ENCODE measurements at places on chromosomes 2 and 18.

- no peak for DNase-seq
These were observed 247.4 kb downstream of the XIRP2 start for GRCh38 chr2:167135706-167136105.

- DNase-seq: no peak
These were observed 1004.4 kb upstream of the DDX18 start for GRCh38 chr2:116810071-116810470.

- DNase-seq: no peak
These were observed 3.0 kb downstream of the SCG2 start for GRCh38 chr2:223598994-223599639.

- no peak for DNase-seq
These were observed 91.0 kb downstream of the PLB1 start for GRCh38 chr2:28586867-28587266.

- no peak for DNase-seq
These were observed 239.3 kb downstream of the PRKCE start for GRCh38 chr2:45890819-45891218.

DNA sequence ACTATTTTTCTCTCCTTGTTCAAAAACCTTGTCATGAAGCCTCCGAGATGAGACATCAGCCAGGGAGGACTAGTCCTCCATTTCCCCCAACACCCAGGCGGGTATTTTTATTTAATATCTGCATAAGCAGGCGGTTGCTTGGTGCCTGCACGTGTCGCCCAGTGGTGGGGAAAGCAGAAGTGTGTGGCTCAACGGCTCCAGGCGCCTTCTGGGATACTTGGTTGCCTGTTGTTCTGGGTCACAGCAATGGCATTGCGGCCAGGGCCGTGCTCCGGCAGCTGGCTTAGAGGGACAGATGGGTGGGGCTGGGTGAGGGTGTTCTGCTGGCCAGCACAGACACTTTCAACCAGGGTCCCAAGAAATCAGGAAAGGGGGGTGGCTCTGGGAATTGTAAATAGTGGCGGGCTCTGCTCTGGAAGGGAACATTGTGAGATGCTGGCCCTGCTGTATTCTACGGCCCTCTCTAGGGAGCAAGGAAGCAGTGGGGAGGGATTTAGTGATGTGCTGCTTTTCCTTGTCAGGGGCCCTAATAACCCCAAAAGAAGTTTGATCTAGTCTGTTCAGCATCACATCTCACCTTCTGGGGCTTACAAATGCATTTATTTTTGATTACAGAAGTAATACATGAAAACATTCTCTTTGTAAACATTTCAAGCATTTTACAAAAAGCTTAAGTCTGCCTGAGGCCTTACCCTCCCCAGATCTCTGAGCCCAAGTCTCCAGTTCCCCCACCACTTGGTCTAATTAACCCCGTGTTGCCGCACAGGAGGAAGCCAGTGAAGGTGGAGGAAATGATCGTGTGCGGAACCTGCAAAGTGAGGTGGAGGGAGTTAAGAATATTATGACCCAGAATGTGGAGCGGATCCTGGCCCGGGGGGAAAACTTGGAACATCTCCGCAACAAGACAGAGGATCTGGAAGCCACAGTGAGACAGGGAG, 1.1 kb downstream of the VAMP8 start:
- no peak for DNase-seq

DNA sequence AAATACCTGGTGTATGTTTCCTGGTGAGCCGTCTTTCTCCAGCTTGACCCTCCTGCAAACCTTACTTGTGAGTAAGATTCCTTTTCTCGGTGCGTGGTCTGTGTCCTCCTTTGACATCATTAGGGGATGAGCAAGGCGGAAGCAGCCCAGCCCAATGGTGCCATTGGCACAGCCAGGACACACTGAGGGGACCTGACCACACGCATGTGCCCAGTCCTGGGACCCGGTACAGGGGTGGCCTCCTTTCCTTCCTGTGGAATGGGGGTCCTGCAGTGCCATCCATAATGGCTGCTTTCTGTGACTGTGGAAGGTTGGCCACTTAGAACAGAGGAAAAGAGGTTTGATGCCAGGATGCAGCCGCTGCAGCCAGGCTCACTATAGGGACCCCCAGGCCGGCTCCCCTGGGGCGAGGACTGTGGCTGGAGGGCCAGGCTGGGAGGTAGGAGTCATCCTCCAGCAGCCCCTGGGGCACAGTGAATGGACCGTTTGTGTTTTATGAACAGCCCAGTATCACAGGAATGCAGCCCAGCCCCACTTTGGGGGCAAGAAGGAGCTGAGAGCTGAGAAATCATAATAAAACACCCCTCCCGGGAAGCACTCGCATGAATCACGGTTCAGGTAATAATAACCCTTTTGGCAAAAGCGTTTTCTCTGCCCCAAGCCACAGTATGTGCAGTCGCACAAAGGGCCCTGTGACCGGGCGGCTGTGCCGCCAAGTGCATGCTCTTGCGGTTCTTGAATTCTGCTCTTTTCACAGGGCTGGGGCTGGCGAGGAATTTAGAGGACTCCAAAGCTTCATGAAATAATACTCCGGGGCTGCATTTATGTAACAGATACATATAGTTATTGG, 73.2 kb downstream of the ASB1 start:
- DNase-seq: no peak

DNA sequence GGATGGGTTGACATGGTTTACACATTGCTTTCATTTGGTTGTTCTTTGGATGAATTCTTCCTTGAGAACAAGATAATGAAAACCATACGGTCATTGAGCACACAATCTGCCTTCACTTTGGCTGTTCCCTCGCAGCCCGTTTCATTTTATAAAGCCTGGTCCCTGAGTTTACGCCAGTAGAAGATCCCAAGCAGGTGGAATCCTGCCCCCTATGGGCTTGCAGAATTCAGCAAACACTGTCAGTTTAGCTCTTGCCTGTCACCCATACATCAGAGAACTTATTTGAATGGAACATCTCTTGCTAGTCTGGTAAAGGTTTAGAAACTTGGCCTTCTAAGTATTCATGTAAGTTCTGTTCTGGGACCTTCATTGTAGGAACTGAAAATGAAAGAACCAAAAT, 666.4 kb upstream of the ZEB2 start:
- no peak for DNase-seq

DNA sequence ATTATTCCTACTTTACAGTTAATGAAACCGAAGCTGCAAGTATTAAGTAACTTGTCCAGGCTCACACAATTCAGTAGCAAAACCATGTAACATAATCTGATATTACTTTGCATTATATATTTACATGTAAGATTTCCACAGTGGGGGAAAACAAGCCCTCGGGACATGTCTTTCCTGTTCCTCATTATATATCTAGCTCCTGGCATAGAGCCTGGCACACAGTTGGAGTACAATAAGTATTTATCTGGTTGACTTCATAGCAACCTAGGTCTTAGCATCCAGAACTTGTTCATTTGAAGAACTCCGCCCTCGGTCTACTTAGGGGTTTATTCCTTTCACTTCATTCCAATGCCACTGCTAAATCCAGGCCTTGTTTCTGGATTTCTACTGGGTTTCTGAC, 1.6 kb upstream of the RBM45 start:
- no peak for DNase-seq

GRCh38 chr2:232418466-232419244, 12.0 kb downstream of the ALPG start:
- DNase-seq: no peak

- DNase-seq: no peak
These were observed 132.4 kb downstream of the USP34 start for GRCh38 chr2:61338447-61338846.

- peak; percentile 30 for DNase-seq
These were observed 652 bp downstream of the PPM1B start for GRCh38 chr2:44169155-44169898.

DNA sequence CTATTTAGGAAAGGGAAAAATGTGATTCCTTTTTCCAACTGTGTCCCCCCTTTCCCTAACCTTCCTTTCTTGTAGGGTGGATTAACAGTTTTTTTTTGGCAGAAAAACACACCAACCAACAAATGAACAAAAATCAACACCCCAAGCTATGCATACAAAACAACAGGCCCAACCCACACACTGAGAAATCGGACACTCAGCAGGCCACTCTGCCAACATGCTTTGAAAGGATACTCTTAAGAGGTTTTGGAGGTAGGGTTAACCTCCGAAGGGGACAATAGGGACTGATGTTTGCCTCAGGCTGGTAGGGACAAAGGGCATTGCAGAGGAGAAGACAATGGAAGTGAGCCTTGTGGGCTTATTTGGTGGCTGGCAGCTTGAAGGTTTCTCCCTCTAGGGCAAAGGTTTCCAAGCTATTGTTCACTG, 33.1 kb upstream of the POLE4 start:
- no peak for DNase-seq

DNA sequence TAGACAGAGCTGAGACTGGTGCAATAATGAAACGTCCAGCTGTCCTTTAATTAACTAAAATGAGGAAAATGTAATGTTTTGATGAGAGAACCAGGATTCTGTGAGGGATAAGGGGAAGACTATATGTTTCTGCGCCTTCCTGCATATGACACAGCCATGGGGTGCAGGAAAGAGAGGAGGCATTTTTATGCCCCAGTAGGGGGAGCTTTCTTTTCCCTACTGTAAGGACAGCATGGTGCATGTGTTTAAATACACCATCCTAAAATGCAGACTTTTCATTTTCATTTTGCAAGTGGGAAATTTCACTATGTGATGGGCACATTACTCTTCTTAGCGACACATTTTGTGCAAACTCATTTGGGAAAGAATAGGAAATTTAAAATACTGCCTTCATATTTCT, 446.1 kb downstream of the ARHGAP15 start:
- no peak for DNase-seq

DNA sequence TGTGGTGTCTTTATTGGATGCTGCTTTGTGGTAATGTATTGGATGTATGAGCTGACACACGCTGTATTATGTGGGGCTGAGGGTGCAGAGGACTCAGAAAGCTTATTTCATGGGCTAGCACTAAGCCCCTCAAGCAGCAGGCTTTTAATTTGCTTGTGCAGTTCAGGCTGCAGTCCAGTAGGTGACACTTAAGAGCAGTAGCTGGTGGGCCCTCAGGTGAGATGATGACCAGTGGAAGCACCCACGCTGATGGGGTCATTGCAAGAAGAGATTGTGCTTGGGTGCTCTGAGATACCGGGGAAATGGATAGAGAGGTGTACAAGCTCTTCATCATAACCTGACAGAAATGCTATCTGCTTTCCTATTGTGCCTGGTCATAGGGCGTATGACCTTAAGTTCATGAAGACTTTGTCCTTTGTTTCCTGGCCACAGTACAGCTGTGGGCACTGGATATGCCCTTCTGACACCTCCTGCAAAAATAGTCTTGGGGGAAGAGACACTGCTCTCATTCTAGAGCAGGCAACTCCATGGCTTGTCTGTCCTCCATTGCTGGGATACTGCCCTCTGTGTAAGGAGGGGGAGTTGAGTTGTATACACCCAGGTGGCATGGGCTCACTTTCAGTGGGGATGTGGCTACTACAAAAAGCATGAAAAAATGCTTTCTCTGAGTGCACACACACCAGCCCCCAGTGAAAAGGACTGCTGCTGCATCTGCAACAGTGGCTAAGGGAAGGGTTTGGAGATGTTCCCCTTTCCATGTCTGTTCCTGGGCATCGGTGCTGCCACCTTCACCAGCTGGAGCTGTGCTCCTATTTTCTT, 205.7 kb upstream of the ZSWIM2 start:
- DNase-seq: no peak

DNA sequence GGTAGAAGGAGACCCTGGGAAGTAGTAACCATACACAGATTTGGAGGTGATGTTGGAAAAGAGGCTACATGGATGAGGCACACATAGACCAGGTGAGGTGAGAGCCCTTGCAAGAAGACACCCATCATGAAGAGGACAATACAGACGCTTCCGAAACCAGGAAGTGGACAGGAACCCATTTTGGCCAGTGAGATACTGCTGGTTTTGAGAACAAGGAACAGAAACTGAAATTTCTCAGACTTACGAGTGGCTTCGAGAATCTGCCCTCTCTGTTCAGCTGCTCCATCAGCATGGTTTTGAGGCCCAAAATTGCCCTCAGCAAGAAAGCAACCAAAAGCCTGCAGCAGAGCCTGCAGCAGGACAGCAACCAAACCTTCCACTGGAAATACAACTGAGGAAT, 479.1 kb upstream of the NRXN1 start:
- no peak for DNase-seq

- no peak for DNase-seq
These were observed 238.8 kb downstream of the SMAD2 start for GRCh38 chr18:47691611-47692010.

DNA sequence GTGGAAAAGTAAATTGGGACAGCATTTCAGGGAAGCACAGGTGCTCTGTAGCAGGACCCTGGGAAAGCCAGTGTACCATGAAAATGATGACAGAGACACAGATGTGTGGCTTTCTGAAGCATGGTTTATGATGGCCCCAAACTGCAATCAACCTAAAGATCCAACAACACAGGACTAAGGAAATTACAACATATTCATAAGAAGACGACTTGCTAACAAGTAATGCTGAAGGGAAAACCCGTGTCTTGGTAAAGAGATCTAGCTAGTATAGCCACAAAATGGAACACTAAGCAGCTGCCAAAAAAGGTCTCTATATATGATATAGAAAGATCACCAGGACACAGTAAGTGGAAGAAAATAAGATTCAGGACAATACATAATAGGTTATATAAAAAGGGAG, 53.2 kb downstream of the UXS1 start:
- DNase-seq: no peak

GRCh38 chr2:222690564-222691200, 19.2 kb downstream of the MOGAT1 start:
- DNase-seq: peak; percentile 79

GRCh38 chr2:191631754-191632153, 46.2 kb upstream of the NABP1 start:
- no peak for DNase-seq

DNA sequence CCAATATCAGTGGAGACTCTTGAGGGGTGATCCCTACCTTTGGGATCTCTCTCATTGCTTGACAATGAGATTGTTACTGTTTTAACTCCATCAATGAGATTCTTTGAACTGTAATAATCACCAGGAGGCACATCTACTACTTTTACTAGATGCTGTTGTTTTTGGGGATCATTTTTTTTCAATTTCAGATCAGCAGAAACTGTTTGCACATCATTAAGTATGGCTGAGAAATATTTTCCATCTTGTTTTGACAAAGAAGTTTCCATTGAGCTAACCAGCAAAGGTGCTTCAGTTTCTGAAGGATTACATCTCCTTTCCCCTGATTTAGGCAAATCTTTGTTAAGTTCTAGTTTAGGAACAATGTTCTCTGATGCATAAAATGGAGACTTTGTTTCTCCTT, 54.8 kb upstream of the SLC4A10 start:
- DNase-seq: no peak

GRCh38 chr2:26566081-26566375, 75.1 kb downstream of the CIB4 start:
- no peak for DNase-seq

Data from NCI-H2171 (cell line).